Activated CD4-positive, alpha-beta T cell treated with anti-CD3 and anti-CD28 coated beads, Interleukin-2, amount 10 ng/mL, durations not matched to agents 24 days and 14 days (primary cell): ENCODE measurements at places on chromosomes 6 and 20. TPM values are rescaled to one million over a fixed set of nuclear protein-coding genes. Genes with fewer than 3 reads are reported as not detected.

- no peak overlapping the region for H3K4me3 ChIP-seq
- no peaks in the 10 kb centered on the region for H3K4me1 ChIP-seq
- DNase-seq: no peak
Observed at GRCh38 chr6:112298021-112298745, 43.8 kb upstream of the LAMA4 start.

GRCh38 chr20:16777126-16777525 lies 29.0 kb downstream of the OTOR start:
- peaks cover 3% of the 10 kb centered on the region for H3K27me3 ChIP-seq
- no peak for DNase-seq
- H3K4me1 ChIP-seq: no peaks in the 10 kb centered on the region

DNA sequence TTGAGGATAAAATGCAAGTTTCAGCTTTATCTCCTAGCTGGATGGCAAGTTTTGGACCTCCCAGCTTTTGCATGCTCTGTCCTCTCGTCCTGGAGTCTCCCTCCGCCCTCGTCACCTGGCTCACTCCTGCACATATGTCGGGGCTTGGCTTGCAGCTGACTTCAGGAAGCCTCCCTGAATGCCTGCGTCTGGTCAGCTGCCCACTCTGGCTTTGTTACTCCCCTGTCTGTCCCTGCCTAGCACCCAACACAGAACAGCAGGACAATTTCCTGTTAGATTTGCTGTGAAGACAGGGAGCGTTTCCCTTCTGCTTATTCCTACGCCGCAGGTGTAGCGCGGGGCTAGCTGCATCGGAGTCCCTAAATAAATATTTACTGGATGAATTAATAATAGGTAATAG lies 5.4 kb downstream of the JPH2 start:
- H3K4me3 ChIP-seq: no peak overlapping the region
- H3K27ac ChIP-seq: no peak overlapping the region
- peaks cover under 1% of the 10 kb centered on the region for H3K4me1 ChIP-seq
- no peak for DNase-seq

- no peaks in the 10 kb centered on the region for H3K4me1 ChIP-seq
- no peak overlapping the region for H3K4me3 ChIP-seq
- DNase-seq: no peak
- H3K27ac ChIP-seq: no peak overlapping the region
- peaks cover 3% of the 10 kb centered on the region for H3K27me3 ChIP-seq
Observed at GRCh38 chr20:13105039-13105438, 96.3 kb downstream of the SPTLC3 start.

Gene NKAPL
- not detected in 2 replicates for total RNA-seq

Gene MAS1L
- total RNA-seq: not detected in 2 replicates

Gene RPRD1B
- 49.8 and 51.2 TPM in 2 replicates for total RNA-seq

Gene PET117
- 18.5 and 19.5 TPM in 2 replicates for total RNA-seq

Gene PTGIS
- total RNA-seq: 51.7 and 57.6 TPM in 2 replicates
